ENCODE measurements at places on chromosomes 12 and 14. TPM values are rescaled to one million over a fixed set of nuclear protein-coding genes. Genes with fewer than 3 reads are reported as not detected.

Gene CLEC4C
- not detected for total RNA-seq

Gene C12orf60
- total RNA-seq, result 0.42 TPM

Gene RNF41
- total RNA-seq, result 29.0 TPM

Gene PRIMA1
- 4.4 TPM for total RNA-seq

Gene CDCA3
- 11.4 TPM for total RNA-seq

DNA sequence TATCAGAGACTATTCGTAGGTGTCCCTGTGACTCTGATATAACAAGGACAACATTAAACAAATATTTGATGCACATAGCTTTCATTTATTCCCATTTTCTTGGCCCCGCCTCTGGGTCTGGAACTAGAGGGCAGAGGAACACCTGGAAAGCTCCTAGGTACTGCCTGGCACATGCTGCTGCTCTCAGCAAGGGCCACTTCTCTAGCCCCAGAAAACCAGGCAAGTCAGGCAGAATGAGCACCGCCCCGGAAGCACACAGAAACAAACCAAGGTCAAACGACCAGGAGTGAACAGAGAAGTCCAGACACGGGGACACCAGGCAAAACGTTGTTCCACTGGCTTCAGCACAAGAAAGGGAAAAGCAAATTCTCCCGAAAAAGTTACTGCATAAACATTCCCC is 76.1 kb downstream of the TTC7B start:
- no peaks in the 10 kb centered on the region for H3K36me3 ChIP-seq
- DNase-seq, result no peak
- H3K27ac ChIP-seq, result no peak overlapping the region
- H3K4me3 ChIP-seq, result no peak overlapping the region
- H3K4me1 ChIP-seq, result no peaks in the 10 kb centered on the region

GRCh38 chr12:105214148-105214547 is 21.8 kb downstream of the APPL2 start:
- peak overlapping the region; percentile 71 for H3K27ac ChIP-seq
- H3K4me3 ChIP-seq, result no peak overlapping the region
- peaks cover 6% of the 10 kb centered on the region for H3K4me1 ChIP-seq
- DNase-seq, result no peak

- H3K4me1 ChIP-seq, result no peaks in the 10 kb centered on the region
- no peak for DNase-seq
- no peaks in the 10 kb centered on the region for H3K36me3 ChIP-seq
- no peaks in the 10 kb centered on the region for H3K27me3 ChIP-seq
- no peak overlapping the region for H3K27ac ChIP-seq
These were observed 231.2 kb downstream of the PDZRN4 start for GRCh38 chr12:41419131-41419893.

DNA sequence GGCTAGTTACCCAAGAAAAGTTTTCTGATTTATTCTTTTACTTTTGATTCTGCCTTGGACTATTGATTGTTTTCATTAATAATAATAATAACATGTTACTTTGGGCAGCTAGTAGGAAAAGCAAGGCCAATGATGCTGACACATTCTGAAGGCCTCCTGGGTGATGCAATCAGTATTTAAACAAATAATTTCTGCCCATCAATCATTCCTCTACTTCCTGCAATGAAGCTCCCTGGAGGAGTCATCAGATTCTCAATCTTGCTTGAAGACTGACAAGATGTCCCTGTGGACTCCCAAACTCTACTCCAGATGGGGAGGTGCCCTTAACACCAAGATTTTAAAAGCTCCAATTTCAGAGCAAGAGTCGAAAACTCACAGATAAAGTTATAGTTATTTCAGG is at the start of gene SPX:
TSS of gene SPX (plus strand) at position 244 of the 400 bp plus-strand sequence. CDS start 177 bp downstream, outside the sequence.
- no peaks in the 10 kb centered on the region for H3K4me1 ChIP-seq
- no peaks in the 10 kb centered on the region for H3K36me3 ChIP-seq
- no peak within 1 kb of the TSS for H3K27ac ChIP-seq
- DNase-seq, result no peak
- peaks cover 17% of the 10 kb centered on the region for H3K27me3 ChIP-seq

DNA sequence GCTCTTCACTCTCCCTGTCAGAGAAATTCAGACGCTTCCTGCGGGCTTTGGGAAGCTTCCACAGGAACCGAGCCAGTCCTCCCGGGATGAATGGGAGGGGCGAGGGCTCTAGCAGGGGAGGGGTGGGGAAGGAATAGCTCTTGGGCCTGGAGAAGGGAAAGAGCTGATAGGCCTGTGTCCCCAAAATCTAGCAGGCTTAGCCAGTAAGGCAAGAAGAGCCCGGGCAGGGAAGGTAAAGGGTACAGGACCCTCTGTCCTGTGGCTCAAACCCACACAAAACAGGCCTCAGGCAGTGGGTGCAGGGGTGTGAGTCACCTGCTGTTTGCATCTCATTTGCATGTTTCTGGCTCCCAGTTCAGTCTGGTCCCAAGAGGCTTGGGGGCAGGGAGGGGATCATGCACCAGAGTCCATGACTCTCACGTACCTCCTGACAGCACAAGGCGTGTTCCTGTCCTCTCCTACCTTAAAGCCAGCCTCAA is 8.7 kb upstream of the SMUG1 start:
- DNase-seq, result no peak
- no peaks in the 10 kb centered on the region for H3K4me1 ChIP-seq
- H3K27ac ChIP-seq, result no peak overlapping the region
- H3K36me3 ChIP-seq, result no peaks in the 10 kb centered on the region

GRCh38 chr14:24427537-24428508 is 1.6 kb downstream of the CBLN3 start:
- DNase-seq, result no peak
- peak overlapping the region; percentile 79 for H3K27ac ChIP-seq
- no peaks in the 10 kb centered on the region for H3K27me3 ChIP-seq
- no peak overlapping the region for H3K4me3 ChIP-seq

DNA sequence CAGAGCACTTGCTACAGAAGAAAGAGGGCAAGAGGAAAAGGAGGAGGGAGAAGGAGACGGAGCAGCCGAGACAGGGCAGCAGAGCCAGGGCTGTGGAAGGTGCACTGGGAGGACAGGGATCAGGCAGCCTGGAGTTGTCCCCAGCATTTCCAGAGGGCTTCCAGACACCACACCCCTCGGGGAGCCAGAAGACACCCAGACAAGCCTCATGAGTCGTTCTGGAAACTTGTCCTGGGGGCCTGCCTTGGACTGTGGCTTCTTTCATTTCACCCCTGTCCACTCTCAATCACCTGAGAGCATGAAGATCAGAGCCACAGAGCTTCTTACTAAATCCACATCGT is 14.1 kb downstream of the CMKLR1 start:
- H3K4me3 ChIP-seq, result no peak overlapping the region
- H3K36me3 ChIP-seq, result no peaks in the 10 kb centered on the region
- no peaks in the 10 kb centered on the region for H3K27me3 ChIP-seq
- H3K4me1 ChIP-seq, result no peaks in the 10 kb centered on the region
- DNase-seq, result no peak

DNA sequence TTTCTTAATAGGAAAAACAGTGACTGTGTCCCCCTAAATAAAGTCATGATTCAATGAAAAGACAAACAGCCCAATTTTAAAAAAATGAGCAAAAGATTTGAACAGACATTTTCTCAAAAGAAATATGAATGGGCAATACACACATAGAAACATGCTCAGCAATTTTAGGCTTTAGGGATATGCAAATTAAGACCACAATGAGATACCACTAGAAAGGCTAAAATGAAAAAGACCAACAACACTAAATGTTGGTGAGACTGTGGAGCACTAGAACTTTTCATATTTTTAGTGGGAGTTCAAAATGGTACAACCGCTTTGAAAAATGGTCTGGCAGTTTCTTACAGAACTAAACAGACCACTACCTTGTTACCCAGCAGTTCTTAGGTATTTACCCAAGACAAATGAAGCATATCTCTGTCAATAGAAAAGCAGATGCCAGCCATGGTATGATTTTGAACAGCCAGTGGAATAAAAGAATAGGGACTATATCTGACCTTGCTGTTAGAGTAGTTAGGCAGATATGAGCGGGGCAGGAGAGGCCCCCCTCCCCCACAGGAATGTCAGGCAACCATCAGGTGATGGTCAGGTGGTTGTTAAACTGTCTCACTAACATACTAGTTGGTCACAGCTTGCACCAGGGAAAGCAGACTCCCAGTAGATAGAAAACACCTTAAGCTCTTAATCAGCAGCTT is 108.8 kb downstream of the PRKCH start:
- H3K36me3 ChIP-seq, result no peaks in the 10 kb centered on the region
- H3K27me3 ChIP-seq, result no peaks in the 10 kb centered on the region
- no peak overlapping the region for H3K27ac ChIP-seq
- DNase-seq, result no peak
- H3K4me3 ChIP-seq, result no peak overlapping the region

DNA sequence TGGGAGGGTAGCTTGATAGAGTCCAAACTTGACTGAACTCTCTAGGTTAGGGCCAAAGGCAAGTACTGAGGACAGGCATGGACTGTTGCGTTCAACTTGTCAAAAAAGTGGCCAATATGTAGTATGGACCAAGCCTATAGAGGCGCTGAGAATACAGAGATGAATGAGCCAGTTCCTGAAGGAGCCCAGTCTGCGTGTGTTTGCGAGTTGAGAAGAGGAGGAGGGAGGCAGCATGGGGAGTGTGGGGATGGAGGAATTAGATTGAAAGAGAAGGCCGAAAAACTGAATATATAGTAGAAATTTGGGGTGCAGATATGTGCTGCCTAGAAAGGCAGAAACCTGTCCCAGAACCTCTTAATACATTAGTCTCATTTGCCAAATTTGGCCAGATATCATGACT is 412.4 kb downstream of the PCNX1 start:
- no peak for DNase-seq
- H3K27me3 ChIP-seq, result no peaks in the 10 kb centered on the region

DNA sequence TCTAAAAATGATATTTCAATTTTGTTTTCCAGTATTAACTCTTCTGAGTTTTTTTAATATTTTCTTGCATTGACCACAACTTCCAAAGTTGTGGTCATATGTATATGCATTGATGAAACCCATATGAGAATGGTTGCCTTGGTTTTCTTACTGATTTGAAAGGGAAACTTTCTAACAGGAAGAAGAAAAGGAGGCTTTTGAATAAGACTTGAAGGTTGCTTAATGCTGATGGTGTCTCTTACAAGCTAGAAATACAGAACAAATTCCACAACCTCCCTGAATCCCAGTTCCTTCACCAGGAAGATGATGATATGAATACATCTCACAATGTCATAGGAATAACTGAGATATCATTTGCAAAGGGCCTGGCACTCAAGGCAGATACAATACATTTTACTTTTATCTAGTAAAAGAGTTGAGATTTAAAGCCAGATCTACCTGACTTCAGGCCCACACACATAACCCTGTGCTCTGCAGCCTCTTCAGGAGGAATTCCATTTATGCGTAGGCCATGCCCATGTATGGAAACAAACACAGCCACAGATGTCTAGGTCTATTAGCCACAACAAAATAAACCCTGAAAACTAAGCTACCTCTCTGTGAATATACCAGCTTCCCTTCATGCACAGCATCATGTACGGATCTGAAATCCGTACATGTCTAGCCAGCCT is 165.4 kb upstream of the PLEKHG7 start:
- no peaks in the 10 kb centered on the region for H3K36me3 ChIP-seq
- H3K27me3 ChIP-seq, result no peaks in the 10 kb centered on the region
- H3K4me1 ChIP-seq, result peaks cover 5% of the 10 kb centered on the region
- no peak overlapping the region for H3K4me3 ChIP-seq

- H3K36me3 ChIP-seq, result no peaks in the 10 kb centered on the region
- no peaks in the 10 kb centered on the region for H3K4me1 ChIP-seq
- H3K4me3 ChIP-seq, result no peak overlapping the region
- no peak for DNase-seq
- peaks cover 73% of the 10 kb centered on the region for H3K27me3 ChIP-seq
These were observed 9.1 kb upstream of the TBX3 start for GRCh38 chr12:114693059-114693531.

- no peak for DNase-seq
- no peak overlapping the region for H3K27ac ChIP-seq
- H3K4me1 ChIP-seq, result no peaks in the 10 kb centered on the region
- no peaks in the 10 kb centered on the region for H3K36me3 ChIP-seq
These were observed 496.2 kb downstream of the EGLN3 start for GRCh38 chr14:33454707-33455106.

- no peak for DNase-seq
- no peaks in the 10 kb centered on the region for H3K36me3 ChIP-seq
- H3K27ac ChIP-seq, result no peak overlapping the region
- H3K27me3 ChIP-seq, result no peaks in the 10 kb centered on the region
These were observed 9.6 kb downstream of the ACADS start for GRCh38 chr12:120735181-120735580.

DNA sequence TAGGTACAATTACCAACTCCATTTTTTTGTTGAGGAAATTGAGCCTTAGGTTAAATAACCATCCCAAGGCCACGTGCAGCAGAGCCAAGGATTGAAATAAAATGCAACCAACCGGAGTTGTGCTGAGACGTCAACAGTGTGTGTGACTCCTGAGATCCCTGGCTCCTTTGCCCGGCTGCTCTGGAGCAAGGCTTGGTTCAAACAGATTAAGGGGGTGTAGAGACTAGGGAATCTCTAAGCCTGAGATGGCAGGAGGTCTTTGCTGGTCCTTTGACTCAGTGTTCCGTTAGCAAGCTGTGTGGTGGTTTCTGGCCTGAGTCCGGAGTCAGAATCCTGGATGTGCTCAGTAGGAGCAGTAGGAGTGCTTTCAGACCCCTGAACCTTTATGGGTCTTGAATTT is 1.4 kb upstream of the SLC8A3 start:
- H3K27me3 ChIP-seq, result peaks cover 28% of the 10 kb centered on the region
- H3K4me3 ChIP-seq, result no peak overlapping the region
- peaks cover 5% of the 10 kb centered on the region for H3K4me1 ChIP-seq
- no peak for DNase-seq
- H3K36me3 ChIP-seq, result no peaks in the 10 kb centered on the region
- H3K27ac ChIP-seq, result no peak overlapping the region

GRCh38 chr12:15875863-15876262 is 6.3 kb upstream of the STRAP start:
- H3K4me1 ChIP-seq, result no peaks in the 10 kb centered on the region
- no peaks in the 10 kb centered on the region for H3K27me3 ChIP-seq
- H3K4me3 ChIP-seq, result no peak overlapping the region
- no peaks in the 10 kb centered on the region for H3K36me3 ChIP-seq

GRCh38 chr12:10584415-10584814 is 29.0 kb downstream of the MAGOHB start:
- no peak for DNase-seq
- H3K27ac ChIP-seq, result no peak overlapping the region
- no peaks in the 10 kb centered on the region for H3K27me3 ChIP-seq
- no peak overlapping the region for H3K4me3 ChIP-seq
- no peaks in the 10 kb centered on the region for H3K4me1 ChIP-seq

DNA sequence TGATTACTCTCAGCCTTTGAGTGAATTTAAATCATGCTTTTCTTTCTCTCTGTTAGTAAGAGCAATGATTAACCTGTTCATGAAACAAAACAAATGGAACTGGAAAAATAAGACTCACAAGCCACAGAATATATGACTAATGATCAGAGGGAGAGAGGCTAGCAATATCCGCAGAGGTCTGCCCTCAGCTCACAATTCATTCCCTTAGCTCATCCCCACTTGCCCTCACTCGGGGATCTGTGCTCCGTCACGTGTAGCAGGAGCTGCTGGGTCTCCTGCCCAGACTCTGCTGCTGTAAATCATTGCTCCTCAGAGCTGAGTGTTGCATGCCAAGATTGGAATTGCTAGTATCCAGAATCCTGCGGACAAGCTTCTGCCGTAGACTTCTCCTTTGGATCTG is 53.1 kb upstream of the GNG2 start:
- H3K4me3 ChIP-seq, result no peak overlapping the region
- DNase-seq, result no peak
- no peak overlapping the region for H3K27ac ChIP-seq
- H3K4me1 ChIP-seq, result no peaks in the 10 kb centered on the region
- no peaks in the 10 kb centered on the region for H3K36me3 ChIP-seq

- H3K27me3 ChIP-seq, result no peaks in the 10 kb centered on the region
- H3K27ac ChIP-seq, result no peak overlapping the region
- no peak overlapping the region for H3K4me3 ChIP-seq
- H3K36me3 ChIP-seq, result no peaks in the 10 kb centered on the region
These were observed 192.9 kb upstream of the GARIN6 start for GRCh38 chr12:99454539-99455172.
